ENCODE measurements at places on chromosomes 2 and 18. TPM values are rescaled to one million over a fixed set of nuclear protein-coding genes. Genes with fewer than 3 reads are reported as not detected.

The FASTKD2 gene
- total RNA-seq, result 53.7 TPM

The VWC2L gene
- 30.0 TPM for total RNA-seq

The PPP1R1C gene
- 3.9 TPM for total RNA-seq

The ERMN gene
- total RNA-seq, result 1.2 TPM

The PTCD3 gene
- total RNA-seq, result 93.9 TPM

The TMEM169 gene
- 30.7 TPM for total RNA-seq

The IL18R1 gene
- total RNA-seq, result 0.46 TPM

All from diencephalon (tissue), 1 donor.